MV-4-11 (cell line): ENCODE measurements at places on chromosomes 5 and 9.

- DNase-seq = no peak
Observed at GRCh38 chr9:137465000-137465719, 6.0 kb upstream of the NSMF start.

DNA sequence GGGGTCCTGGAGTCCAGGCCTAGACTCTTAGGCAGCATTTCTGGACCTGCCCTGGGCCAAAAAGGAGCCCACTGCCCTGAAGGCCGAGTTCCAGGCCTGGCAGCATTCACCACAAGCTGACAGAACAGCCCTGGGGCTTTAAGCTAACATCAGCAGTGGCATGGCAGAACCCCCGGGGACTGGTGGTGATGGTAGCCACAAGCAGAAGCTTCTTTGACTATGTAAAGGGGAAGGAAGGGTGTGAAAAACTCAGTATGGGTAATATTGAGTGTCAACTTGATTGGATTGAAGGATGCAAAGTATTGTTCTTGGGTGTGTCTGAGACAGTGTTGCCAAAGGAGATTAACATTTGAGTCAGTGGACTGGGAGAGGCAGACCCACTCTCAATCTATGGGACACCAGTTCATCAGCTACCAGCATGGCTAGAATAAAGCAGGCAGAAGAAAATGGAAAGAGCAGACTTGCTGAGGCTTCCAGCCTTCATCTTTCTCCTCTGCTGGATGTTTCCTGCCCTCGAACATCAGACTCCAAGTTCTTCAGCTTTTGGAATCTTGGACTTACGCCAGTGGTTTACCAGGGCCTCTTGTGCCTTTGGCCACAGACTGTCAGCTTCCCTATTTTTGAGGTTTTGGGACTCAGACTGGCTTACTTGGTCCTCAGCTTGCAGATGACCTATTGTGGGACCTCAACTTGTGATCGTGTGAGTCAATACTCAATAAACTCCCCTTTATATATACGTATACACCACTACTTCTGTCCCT lies 661.0 kb upstream of the C9orf72 start:
- DNase-seq = peak; percentile 88

DNA sequence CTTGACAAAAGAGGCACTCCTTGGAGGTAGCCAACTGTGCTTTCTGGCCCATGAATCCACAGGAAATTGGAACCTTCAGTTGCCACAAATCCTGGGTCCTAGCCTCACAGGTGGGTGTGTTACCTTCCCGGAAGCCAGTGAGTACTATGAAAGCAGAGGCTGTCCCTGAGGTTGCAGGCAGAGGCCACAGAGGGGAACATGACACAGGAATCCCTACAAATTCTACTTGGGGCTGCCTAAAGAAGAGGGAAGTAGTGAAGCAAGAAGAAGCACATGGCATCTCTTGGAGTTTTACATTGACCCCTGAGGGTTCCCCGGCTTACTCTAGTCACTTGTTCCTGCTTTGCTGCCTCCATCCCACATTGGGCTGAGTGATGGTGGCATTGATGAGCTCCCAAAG lies 2.6 kb downstream of the SLC22A5 start:
- peak; percentile 70 for DNase-seq

- no peak for DNase-seq
Observed at GRCh38 chr9:126695186-126695585, 81.5 kb downstream of the LMX1B start.

- DNase-seq = no peak
Observed at GRCh38 chr9:91690540-91691249, 259.3 kb downstream of the ROR2 start.

DNA sequence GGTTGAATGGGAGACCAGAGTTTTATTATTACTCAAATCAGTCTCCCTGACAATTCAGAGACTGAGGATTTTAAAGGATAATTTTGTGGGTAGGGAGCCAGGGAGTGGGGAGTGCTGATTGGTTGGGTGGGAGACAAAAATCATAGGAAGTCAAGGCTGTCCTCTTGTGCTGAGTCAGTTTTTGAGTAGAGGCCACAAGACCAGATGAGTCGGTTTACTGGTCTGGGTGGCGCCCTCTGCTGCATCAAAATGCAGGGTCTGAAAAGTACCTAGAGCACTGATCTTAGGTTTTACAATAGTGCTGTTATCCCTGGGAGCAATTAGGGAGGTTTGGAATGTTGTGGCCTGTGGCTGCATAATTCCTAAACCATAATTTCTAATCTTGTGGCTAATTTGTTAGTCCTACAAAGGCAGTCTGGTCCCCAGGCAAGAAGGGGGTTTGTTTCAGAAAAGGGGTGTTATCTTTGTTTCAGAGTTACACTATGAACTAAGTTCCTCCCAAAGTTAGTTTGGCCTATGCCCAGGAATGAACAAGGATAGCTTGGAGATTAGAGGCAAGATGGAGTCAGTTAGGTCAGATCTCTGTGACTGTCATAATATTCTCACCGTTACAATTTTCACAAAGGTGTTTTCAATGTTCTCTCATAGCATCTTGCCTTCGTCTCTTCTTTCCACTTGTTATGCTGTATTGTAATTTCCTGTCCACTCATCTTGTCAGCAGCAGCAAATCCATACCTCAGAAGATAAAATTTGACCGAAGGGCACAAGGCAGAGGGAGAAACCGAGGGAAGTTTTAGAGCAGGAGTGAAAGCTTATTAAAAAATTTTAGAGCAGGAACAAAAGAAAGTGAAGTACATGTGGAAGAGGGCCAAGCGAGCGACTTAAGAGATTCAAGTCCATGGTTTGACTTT lies 59.2 kb upstream of the CLINT1 start:
- peak; percentile 59 for DNase-seq

DNA sequence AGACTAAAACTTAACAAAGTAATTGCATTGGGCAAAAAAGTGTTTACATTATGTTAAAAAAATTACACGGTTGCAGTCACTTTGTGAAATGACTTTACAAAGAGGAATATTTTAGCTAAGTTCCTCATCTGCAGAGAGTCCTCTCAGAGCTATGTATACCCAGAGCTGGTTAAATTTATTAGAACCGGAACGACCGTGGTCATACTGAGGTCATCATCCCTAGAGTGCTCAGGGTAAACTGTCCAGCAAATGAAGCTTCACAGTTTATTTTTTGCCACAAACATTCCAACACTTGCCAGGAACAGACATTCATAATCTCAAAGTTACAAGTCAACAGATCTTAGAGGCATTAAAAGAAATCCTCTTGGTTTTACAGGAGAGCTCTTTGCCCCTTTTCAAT lies 897 bp downstream of the ROPN1L start:
- DNase-seq = peak; percentile 81

GRCh38 chr5:32022638-32023037 lies 151.5 kb downstream of the GOLPH3 start:
- no peak for DNase-seq

DNA sequence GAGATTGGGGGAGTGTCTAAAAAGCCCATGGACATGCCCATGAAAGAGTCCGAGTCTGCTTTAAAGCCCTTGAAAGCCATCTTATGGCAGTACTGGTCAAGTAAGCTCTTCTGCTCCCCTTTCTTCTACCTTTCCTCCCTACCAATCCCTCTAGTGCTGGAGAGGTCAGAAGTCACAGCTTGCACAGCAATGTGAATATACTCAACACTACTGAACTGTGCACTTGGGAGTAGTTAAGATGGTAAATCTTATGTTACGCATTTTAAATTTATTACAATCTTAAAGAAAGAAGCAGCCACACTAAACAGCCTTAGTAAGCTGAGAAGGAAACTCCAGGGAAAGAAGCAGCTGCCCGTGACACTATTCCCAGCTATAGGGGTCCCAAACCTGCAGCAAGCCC lies 12.3 kb upstream of the TRAF1 start:
- DNase-seq = no peak

DNA sequence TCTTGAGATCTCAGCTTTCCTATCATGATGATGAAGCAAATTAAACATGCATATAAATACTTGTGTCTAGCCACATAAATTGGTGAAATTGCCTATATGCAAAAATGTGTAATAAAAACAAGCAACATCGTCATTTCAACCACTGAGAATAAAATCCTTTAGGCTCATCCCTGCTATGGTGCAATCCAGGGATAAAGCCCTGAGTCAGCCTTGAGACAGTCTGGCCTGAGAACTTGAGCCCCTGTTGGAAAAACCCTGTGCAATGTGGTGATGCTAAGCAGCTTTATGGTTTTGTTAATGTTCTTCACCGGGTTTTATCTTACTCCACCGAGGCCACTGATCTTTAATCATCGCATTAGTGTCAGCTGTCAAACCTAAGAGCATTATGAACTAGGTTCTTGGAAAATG lies 170.5 kb downstream of the DCP2 start:
- no peak for DNase-seq

GRCh38 chr5:18220631-18221030 lies 586.4 kb downstream of the TAF11L14 start:
- no peak for DNase-seq

GRCh38 chr5:179150011-179150410 lies 89.8 kb downstream of the ZNF354C start:
- no peak for DNase-seq

- peak; percentile 26 for DNase-seq
Observed at GRCh38 chr9:84499969-84500582, 159.5 kb upstream of the SLC28A3 start.

- peak; percentile 85 for DNase-seq
Observed at GRCh38 chr9:130240410-130241197, 25.0 kb upstream of the HMCN2 start.

- no peak for DNase-seq
Observed at GRCh38 chr9:11931109-11931508, 762.1 kb upstream of the TYRP1 start.

GRCh38 chr5:53950621-53951020 lies 359.8 kb downstream of the ARL15 start:
- no peak for DNase-seq

DNA sequence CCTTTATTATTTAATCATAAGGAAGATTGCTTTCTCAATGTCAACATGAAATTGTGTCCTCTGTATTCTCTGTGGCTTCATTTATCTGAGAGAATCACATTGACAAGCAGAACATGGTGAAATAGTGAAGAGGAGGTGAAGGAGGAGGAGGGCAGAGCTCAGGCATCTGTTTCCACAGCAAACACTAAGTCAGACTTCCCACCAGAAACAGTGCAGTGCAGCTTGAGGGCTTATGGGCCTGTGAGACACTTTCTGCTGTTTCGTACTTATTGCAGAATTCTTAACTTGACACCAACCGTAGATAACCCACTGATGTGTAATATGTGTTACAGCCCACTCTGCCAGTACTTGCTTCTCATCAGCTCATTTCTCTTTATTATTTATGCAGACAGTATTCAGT lies 386.3 kb downstream of the DIRAS2 start:
- no peak for DNase-seq

DNA sequence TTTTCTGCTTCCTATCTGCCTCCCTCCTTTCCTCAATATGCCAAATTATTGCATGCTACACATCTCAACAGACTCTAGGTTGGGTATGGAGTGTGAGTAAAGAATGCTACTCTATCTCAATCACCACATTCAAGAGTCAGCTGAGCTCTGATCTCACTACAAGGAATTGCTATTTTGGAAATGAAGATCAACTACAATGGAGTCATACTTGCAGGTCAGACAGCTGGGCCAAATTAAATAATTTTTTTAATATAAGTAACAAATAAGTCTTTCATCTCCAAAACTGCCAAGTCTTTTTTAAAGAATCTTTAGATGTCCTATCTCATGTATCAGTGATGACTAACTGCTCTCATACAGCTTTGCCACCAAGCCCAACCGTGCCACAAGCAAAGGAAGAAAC lies 64.0 kb downstream of the DEPDC1B start:
- no peak for DNase-seq

DNA sequence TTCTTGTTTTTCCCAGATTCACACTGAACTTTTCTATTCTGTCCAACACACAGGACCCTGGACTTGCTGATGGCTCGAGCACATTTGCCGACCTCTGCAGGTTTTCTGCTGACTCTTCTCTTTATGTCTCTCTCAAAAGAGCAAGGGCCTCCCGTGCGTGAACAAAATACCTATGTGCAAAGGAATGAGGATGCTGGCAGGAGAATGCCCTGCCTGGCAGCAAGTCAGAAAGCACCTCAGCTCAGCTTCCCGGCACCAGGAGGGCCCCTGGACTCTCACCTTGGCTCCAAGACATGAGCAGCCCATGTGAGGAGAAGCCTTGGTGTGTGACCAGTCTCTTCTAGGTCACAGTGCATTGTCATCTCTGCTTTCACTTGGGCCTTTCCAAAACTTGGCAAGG lies 36.1 kb downstream of the PAPPA start:
- DNase-seq = no peak

- DNase-seq = no peak
Observed at GRCh38 chr9:134571326-134571931, 70.2 kb upstream of the COL5A1 start.

- no peak for DNase-seq
Observed at GRCh38 chr5:151591144-151591819, at the start of gene FAT2. FAT2 (minus strand) TSS chr5:151591331; CDS start chr5:151568931, 22,400 bp downstream.
